CD4-positive, alpha-beta T cell treated with Interleukin-1 beta for 1 hour (primary cell): ENCODE measurements at places on chromosomes 13 and 19.

DNA sequence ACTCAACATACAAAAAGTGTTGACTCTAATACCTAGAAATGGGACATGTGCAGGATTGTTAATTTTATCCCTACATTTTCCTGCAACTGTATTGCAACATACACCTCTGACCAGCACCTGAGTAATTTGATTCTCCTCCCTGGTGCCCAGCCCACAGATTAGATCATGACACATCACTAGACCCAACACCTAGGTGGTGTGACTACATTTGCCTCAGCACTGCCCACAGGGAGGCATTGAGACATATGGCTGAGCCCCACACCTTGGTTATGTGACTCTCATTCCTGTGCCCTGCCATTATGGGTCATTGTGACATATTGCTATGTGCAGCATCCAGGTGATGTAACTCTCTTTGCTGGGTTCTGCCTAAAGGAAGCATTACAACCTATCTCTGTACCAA, 13.2 kb upstream of the ZNF254 start:
- DNase-seq: no peak

DNA sequence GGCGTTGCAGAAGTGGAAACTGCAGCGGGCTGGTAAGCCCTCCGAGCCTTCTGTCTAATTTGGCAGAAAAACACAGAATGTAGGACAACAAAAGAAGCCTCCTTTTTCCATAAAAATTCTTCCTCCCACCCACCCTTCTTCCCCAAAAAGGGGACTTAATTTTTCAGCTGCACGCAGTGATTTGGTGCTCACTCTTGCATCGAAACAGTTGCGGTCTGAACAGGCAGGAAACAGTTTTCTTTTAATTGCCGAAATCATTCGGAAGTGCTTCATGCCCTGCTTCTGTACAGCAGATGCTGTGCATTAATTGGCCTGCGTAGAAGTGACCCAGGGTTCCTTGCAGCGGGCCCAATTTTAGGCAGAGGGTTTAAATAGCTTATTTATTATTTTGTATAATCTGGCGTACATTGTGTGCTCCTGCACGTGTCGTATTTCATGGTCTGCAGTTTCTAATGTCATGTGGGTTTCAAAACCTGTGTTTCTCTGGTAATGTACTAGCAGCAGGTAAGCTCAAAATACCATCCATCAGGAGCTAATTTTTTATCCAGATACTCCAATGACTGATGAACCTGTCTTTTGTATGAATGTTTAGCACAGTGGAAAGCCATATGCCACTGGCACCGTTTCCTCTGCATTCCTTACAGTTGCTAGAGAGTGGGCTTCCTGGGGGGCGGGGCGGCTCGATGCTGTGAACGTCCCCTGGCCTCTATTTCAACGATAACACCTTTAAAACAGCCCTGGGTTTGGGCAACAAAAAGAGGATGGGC, 66.6 kb downstream of the GGACT start:
- no peak for DNase-seq

DNA sequence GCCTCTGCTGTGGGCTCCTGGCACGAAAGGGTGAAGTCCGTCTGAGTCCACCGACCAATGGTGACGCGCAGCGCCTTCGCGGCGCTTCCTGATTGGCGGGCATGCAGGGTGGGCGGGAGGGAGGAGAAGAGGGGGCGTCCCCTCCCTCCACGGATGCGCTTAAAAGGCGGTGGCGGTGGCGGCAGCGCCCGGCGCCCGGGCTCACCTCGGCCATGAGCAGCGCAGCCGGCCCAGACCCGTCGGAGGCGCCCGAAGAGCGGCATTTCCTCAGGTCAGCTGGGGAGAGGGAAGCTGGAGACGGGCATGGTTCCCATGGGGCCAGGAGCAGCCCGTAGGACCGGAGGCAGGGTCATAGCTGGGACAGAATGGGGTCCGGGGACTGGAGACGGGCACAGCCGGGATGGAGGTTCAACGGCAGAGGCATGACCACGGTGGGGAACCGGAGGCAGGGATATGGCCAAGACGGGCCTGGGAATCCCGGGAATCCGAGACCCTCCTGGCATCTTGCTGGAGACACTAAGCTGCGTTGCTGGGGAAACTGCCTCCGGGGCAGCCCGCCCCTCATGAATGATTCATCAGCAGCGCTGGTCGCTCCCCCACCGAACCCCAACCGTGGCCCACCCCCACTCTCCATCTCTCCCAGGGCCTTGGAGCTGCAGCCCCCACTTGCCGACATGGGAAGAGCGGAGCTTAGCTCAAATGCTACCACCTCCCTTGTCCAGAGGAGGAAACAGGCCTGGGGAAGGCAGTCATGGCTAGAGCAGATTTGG, at the start of gene YJEFN3:
Gene YJEFN3 (plus strand): TSS at position 191 of the 770 bp plus-strand sequence. CDS start 22 bp downstream, at position 213.
- no peak for DNase-seq

GRCh38 chr19:4258181-4258580, 11.3 kb downstream of the YJU2 start:
- no peak for DNase-seq

DNA sequence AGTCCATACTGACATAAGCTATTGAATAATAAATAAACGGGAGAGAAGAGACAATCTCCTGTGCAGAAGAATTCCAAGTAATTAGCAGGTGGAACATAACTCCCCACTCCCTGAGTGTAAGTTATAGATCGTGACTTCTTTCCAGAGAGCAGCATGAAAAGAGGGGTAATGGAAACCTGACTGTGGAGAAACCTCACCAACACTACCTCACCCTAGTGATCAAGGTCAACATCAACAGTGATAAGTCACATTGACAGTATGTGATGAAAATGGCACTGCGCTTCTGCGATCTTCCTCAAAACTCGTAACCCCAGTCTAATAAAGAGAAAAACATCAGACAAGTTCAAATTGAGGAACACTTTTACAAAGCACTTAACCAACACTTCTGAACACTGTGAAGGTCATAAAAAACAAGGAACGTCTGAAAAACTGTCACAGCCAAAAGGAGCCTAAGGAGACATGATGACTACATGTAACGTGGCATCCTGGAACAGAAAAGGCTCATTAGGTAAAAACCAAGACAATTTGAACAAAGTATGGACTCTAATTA, 19.8 kb downstream of the CAB39L start:
- no peak for DNase-seq

GRCh38 chr19:38061294-38061693, 154.3 kb downstream of the SIPA1L3 start:
- no peak for DNase-seq

DNA sequence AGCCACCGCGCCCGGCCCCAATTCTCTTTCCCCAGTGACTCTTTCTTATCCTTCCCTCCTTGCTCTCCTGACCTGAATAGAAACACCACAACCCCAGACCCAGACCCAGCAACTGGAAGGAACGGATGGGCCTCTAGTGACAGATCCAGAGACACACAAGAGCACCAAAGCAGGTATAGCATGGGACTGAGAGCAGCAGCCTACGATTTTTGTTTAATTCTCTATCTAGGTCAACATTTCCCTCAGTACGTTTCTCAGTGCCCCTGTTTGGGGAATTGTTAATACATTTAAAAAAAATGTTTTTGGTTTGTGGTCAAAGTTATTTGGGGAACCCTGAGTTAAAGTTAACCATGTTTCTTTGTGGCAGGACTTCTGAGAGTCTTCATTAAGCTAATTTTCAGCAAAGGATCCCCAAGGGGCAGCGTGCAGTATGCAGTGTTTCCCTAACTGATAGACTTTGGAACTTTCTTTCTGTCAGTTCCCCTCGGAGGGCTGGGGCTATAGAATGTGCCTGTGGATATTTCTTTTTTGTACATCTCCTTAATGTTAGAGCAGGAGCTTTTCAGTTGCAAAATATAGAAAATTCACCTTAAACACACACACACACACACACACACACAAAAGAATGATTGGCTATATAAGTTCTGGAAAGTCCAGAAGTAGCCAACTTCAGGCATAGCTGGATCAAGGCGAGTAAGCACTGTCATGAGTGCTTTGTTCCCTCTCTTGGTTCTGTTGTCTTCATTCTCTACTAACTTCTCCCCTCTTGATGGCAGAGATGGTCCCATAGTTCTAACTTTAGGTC, 6.3 kb downstream of the FXYD5 start:
- DNase-seq: no peak

- no peak for DNase-seq
Measured at GRCh38 chr13:72462726-72463125, 264.7 kb downstream of the MZT1 start.

- DNase-seq: no peak
Measured at GRCh38 chr19:33818411-33818810, 21.7 kb downstream of the KCTD15 start.

DNA sequence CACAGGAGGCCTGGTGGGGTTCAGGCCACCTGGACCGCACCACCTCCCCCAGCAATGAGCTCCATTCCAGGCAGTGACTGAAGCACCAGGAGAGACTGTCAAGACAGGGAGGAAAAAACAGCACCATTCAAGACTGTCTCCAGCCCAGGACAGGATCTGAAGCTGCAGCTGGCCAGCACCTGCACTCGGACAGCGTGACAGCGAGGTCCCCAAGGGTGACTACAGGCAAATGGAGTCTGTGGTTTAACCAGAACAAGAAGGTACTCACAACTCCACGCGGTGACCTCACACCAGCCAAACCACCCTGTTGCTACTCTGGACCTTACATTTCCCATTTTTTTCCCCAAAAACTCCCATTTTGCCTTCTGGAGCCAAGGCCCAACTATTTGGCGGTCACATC, 9.8 kb downstream of the MED26 start:
- no peak for DNase-seq

GRCh38 chr19:19276851-19277250, 3.8 kb upstream of the TM6SF2 start:
- no peak for DNase-seq

DNA sequence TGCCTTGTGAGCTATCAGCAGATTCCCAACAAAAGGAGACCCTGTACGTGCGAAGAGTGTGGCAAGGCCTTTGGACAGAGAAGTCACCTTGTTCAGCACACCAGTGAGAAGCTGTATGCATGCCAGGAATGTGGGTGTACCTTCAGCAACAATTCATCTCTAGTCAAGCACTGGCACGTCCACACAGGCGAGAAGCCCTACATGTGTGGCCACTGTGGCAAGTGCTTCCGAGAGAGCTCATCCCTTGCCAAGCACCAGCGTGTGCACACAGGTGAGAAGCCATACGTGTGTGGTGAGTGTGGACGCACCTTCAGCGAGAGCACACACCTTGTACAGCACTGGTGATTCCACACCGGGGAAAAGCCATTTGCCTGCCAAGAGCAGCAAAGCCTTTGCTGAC, 7.6 kb upstream of the ZSCAN22 start:
- DNase-seq: no peak

DNA sequence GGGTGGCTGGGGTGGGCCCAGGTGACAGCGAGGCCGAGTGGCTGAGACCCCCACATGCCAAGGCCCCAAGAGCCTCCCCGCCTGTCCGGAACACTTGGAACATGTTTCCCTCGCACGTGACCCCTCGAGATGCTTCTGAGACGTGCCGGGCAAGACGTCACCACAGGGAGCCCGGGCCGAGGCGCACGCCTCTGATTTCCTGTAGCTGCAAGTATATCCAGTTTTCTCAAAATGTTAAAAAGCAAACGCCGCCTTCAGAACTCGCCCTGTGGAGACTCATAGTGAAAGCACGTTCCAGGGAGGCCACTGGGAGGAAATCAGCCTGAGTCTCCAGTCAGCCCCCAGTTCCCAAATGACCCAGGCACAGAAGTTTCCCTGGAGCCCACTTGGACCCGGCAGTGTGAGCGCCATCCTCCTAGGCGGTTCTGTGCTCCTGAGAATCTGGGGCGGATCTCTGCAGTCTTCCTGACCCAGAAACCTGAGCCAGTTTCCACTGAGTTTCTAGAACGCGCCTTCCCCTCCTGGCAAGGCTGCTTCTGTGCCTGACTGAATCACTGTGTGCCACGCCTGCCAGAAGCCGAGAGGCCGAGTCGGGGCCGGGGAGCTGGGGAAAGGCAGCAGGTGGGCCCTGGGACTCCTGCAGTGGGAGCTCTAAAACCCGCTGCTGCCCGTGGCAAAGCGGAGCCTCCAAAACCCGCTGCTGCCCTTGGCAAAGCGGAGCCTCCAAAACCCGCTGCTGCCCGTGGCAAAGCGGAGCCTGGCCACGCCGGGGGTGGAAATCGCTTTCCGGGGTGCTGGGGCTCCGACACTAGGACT, 179.3 kb downstream of the KDM4B start:
- DNase-seq: no peak

DNA sequence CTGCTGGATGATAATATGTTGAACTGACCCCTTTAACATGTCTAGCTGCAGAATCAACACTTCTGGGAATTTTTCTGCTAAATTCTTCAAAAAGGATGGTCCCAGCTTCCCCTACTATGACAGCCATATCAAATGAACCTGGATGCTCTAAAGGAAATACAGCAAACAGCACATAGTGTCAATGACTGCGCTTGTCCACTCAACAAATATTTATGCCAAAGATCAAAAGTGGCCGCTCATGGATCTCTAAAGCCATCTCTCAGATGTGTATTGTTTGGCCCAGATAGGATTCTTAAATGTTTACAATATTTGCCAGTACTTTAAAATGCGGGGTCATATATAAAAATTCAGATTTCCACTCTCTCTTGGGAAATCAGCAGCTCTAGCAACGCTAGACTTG, 3.3 kb downstream of the TBC1D4 start:
- no peak for DNase-seq

DNA sequence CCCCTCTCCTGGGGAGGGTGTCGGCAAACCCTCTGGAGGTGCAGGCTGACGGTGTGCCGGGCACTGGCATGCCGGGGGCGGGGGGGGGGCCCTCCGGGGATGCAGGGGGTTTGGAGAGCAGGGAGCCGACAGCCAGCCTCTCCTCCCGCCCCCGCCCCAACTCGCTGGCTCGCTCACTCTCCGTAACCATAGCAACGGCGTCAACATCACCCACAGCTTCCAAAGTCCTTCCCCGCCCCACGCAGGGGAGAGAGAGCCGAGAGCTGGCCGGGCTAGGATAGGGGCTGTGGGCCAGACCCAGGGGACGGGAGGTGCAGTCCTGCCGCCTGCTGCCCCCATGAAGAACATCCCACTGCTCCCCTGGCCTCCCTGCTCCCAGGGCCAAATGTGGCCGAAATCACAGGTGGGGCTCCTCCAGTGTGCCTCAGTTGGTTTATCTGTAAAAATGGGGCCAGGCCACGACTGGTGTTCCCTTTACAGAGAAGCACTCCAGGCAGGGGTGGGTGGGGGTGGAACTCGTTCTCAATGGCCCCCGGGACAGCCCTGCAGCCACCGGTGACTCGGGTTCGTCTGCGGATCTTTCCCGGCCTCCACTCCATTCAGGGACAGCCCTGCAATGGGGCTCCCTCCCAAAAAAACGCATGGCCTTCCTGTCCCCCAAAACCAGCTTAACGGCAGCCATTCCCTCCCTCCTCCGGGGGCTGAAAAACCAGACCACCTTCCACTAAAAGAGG, 3.2 kb downstream of the KLF16 start:
- peak; percentile 77 for DNase-seq

GRCh38 chr13:64767054-64767453, 2463.1 kb downstream of the PCDH9 start:
- no peak for DNase-seq

DNA sequence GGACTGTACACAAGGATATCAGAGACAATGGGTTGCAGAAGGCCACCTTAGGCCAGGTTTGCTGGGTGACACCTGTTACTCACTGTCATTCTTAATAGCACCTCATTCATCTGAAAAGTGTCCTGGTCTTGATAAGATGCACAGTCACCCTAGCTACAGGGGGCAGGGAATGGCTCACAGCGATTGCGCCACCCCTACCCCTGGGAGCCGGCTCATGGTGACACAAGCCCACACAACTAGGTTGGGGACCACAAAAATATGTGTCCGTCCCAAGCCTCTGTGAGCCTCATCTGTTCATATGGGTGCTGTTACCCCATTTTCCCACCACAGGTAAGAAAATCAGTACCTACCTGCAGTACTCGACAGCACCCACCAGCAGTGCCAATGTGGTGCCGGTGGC, 23.4 kb downstream of the MED26 start:
- DNase-seq: no peak

- no peak for DNase-seq
Measured at GRCh38 chr13:109627649-109628048, 158.7 kb downstream of the IRS2 start.
